ENCODE measurements at places on chromosomes 7 and 10. TPM values are rescaled to one million over a fixed set of nuclear protein-coding genes. Genes with fewer than 3 reads are reported as not detected.

- DNase-seq = no peak
Measured at GRCh38 chr7:121406944-121407343, 10.8 kb upstream of the FAM3C start.

- peak; percentile 51 for DNase-seq
Measured at GRCh38 chr10:14605231-14605925, 169.3 kb downstream of the FAM107B start.

DNA sequence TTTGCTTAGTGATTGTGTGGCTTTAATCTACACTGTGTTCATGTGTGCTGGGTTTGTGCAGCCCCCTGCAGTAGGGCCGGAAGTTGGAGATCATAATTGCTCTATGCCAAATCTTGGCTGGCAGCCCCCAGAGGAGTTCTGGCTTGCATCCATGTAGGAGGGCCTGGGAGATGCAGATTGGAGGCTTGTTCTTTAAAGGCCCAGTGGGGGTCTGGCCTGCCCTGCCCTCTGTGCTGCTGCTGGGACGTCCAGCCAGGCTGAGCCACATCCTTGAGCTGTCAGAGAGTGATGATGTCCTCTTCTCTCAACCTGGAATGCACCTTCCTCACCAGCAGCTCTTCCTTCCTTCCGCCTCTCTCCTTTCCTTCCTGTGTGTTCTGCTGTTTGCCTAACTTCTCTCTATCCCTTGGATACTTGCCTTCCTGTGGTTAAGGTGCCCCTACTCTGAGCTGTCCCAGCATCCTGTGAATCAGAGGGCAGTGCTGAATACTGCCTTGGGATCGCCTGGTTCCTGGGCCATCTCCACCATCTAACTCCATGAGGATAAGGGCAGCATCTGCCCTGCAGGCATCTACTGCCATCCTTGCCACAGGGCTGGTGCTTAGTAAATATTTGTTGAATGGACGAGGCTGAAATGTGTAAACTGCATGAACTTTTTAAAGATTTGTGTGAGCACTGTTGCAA is 30.2 kb downstream of the DOCK1 start:
- DNase-seq = peak; percentile 91

- DNase-seq = no peak
Measured at GRCh38 chr10:84820120-84820519, 491.7 kb downstream of the CCSER2 start.

Gene ABLIM1
- total RNA-seq = 0.10 TPM

All from HT1080 (cell line).